T-cell (primary cell): ENCODE measurements at places on chromosomes 6 and 20. TPM values are rescaled to one million over a fixed set of nuclear protein-coding genes. Genes with fewer than 3 reads are reported as not detected.

- no peak for DNase-seq
Measured at GRCh38 chr6:127343809-127344659, 625 bp upstream of the ECHDC1 start.

- no peak for DNase-seq
Measured at GRCh38 chr6:157405986-157406385, 25.0 kb downstream of the ZDHHC14 start.

CD83 gene
- total RNA-seq, result 30.9 TPM

PNRC1 gene
- total RNA-seq, result 481 TPM

- DNase-seq, result peak; percentile 33
Measured at GRCh38 chr6:149834513-149835481, 29.4 kb downstream of the LRP11 start.

DNA sequence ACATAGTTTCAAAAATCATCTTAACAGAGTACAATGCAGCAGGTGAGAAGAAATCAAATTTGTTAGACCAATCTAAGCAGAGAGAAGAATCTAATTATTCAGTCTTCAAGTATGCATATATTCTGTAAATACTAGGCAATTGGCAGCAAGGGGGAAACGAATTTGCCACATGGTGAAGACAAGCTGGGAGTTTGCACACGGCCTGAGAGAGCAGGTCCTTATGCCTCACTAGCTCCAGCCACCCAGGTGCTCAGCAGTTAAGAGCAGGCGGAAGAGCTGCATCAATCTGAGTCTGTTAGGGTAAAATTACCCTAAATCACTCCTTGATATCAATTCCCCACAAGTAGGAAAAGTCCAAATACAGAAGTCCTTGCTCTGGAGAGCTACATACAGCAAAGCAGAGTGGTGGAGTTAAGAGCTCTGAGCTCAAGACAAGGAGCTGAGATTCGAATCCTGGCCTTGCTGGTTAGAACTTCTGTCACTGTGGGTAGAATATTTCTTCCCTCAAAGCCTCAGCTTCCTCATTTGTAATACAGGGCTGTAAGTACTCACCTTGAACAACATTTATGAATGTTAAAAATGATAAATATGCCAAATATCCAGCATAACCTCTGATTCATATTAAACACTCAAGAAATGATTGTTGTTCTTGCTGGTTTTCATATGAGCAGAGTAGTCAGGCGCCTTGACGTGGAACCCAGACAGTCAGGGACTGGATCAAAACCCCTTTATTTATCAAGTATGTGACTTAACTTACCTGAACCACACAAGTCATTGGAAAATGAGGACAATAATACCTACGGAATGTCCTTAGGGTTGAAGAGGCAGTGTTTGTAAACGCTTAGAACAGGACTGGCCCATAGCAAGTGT, 444.2 kb downstream of the CDH26 start:
- no peak for DNase-seq

- no peak for DNase-seq
Measured at GRCh38 chr20:50191065-50191543, 474 bp downstream of the CEBPB start.

RAB23 gene
- 0.82 TPM for total RNA-seq

GRCh38 chr6:15375638-15376290, 129.9 kb downstream of the JARID2 start:
- no peak for DNase-seq

CEP85L gene
- 101 TPM for total RNA-seq

MYMX gene
- total RNA-seq, result not detected

GRCh38 chr6:3348821-3349220, 90.1 kb downstream of the PSMG4 start:
- DNase-seq, result no peak

GRCh38 chr20:59069026-59069425, 26.4 kb upstream of the PRELID3B start:
- no peak for DNase-seq
